AG04450 (cell line): ENCODE measurements at places on chromosomes 6 and 20.

GRCh38 chr6:89368107-89368506, 15.6 kb upstream of the UBE2J1 start:
- no peak for DNase-seq

- no peak for DNase-seq
These were observed 1.7 kb downstream of the SLC22A23 start for GRCh38 chr6:3455147-3455568.

GRCh38 chr6:130849594-130849993, 22.4 kb downstream of the SMLR1 start:
- no peak for DNase-seq

DNA sequence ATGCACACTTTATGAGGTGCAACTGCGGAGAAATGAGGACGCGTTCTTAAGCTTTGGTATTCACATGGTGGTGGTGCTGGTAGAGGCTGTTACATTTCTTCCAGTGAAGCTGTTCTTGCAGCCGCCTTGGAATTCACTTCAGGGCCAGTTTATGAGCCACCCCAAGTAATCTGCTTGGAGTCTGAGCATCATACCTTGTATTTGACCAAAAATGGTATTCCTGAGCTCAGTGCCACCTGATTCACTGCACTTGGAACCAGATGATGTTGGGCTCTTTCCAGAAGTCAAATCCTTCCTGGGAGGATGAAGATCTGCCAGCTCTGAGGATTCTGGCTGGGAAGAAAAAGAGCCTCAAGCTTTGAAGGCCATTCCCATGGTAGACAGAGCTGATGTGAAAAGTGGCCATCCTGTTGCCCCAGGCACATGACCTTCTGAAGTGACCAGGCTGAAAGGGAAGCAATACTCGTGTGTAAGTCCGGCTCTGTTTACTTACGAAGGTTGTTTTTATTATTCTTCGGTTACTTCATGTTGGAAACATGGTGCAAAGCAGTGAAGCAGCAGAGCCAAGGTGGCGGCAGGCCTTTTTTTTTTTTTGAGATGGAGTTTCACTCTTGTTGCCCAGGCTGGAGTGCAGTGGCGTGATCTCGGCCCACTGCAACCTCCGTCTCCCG, 7.7 kb downstream of the MANBAL start:
- DNase-seq = peak; percentile 34

- DNase-seq = no peak
These were observed 4.9 kb downstream of the TOMM34 start for GRCh38 chr20:44955270-44955669.

- DNase-seq = no peak
These were observed 65.0 kb downstream of the FAM120B start for GRCh38 chr6:170371588-170371987.
